ENCODE measurements at places on chromosomes 11 and 22. TPM values are rescaled to one million over a fixed set of nuclear protein-coding genes. Genes with fewer than 3 reads are reported as not detected.

GGTLC2 gene
- total RNA-seq, result not detected

OR10A2 gene
- total RNA-seq, result not detected

ZNF215 gene
- not detected for total RNA-seq

CNGA4 gene
- not detected for total RNA-seq

FIBIN gene
- total RNA-seq, result not detected

CYB5R2 gene
- total RNA-seq, result 1.9 TPM

UNC93B1 gene
- 16.2 TPM for total RNA-seq

RAB3IL1 gene
- 3.1 TPM for total RNA-seq

C1QTNF5 gene
- 1.8 TPM for total RNA-seq

BIK gene
- total RNA-seq, result 0.50 TPM

GRCh38 chr22:46582281-46582933 is 37.8 kb upstream of the GRAMD4 start:
- DNase-seq, result no peak

- no peak for DNase-seq
Observed at GRCh38 chr22:50696251-50696798, 23.7 kb downstream of the SHANK3 start.

GRCh38 chr11:30826911-30827310 is 240.8 kb upstream of the MPPED2 start:
- DNase-seq, result no peak

DNA sequence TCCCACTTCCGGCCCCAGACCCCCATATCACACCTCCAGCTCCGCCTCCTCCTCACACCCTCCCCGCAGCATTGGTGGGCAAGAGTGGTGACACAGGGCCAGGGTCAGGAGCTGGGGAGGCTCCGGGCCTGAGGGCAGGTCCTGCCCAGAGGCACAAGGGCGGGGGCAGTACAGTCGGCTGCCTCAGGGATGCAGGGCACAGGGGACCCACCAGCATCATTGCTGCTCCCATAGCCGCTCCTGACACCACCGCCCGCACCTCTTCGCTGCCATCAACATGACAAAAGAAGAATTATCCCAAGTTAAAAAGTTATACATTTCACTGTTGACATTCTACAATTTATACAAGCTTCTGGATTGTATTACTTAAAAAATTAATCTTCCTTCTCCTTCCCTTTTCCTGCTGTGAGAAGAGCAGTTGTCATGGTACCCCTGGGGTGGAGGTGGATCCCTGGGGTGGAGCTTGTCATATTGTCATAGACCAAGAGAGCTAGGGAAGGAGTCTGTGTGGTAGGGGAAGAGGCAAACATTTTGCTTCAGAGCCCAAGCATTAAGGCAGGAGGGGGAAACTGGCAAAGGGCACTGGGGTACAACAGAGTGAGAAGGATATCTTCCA is 4.1 kb downstream of the SBF2 start:
- no peak for DNase-seq

GRCh38 chr22:19559324-19559811 is 35.2 kb upstream of the CLDN5 start:
- no peak for DNase-seq

GRCh38 chr11:114426280-114426679 is 13.0 kb upstream of the REXO2 start:
- no peak for DNase-seq

- no peak for DNase-seq
Observed at GRCh38 chr11:128338811-128339210, 248.5 kb downstream of the ETS1 start.

- peak; percentile 59 for DNase-seq
Observed at GRCh38 chr11:68150037-68150436, 28.8 kb upstream of the CHKA start.

GRCh38 chr11:2564588-2565425 is 120.0 kb downstream of the KCNQ1 start:
- no peak for DNase-seq

DNA sequence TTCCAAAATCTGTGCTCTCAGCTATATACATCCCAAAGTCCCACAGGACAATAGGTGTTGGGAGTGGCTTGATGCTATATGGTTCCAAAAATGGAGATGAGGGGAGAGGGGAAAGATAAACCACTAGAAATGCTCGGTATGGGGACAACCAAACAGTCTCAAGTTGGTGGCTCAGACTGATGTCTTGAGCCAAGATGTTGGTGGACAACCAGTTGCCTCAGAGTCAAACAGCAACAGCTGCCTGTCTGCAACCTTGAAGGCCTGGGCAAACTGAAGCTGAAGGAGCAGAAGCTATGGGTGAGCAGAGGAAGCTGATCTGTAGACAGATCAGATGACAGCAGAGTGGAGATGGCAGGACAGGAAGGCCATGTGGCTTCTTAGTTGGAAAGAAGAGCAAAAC is 4.0 kb downstream of the RRP8 start:
- no peak for DNase-seq

- no peak for DNase-seq
Observed at GRCh38 chr11:953512-953911, 27.8 kb downstream of the AP2A2 start.

- no peak for DNase-seq
Observed at GRCh38 chr11:63839508-63840355, 822 bp downstream of the MARK2 start.

DNA sequence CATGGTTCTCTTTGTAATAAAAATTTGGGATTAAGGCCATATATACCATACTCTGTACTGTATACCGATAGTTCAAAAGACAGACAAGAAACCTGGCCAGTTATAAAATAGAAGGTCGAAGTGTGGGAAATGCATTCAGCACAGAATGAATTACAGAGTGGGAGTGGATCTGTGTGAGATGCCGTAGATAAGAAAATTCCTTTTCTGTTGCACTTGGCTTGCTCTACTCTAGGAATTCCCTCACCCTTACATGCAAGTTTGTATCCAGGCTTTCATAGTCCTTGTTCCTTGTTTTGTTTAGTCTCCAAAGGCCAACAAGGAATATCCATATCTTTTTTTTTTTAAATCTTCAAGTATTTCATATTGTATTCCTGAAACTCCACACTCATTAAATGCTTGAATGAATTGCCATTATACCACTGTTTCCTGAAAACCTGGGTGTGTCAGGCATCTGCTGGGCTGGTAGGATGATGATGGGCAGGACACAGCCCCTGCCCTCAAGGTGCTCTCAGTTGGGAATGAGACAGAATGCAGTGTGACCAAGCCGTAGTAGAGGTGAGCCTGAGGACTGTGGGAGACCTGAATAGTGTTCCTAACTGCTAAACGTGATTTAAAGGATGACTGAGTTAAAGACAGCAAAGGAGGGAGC is 53.5 kb downstream of the TEAD1 start:
- no peak for DNase-seq
